ENCODE measurements at places on chromosomes 5 and 9. TPM values are rescaled to one million over a fixed set of nuclear protein-coding genes. Genes with fewer than 3 reads are reported as not detected.

Gene ACTBL2
- not detected for total RNA-seq

Gene HAVCR2
- 15.9 TPM for total RNA-seq

Gene AMACR
- total RNA-seq: 6.0 TPM

Gene THBS4
- 2.1 TPM for total RNA-seq

Gene AK8
- 0.21 TPM for total RNA-seq

Gene NR2F1
- total RNA-seq: not detected

Gene CEL
- 1.2 TPM for total RNA-seq

Gene PIGO
- total RNA-seq: 21.0 TPM

Gene STK32A
- total RNA-seq: not detected

Gene BRD3
- 39.2 TPM for total RNA-seq

- DNase-seq: no peak
These were observed 157.2 kb downstream of the CDH10 start for GRCh38 chr5:24487368-24488229.

DNA sequence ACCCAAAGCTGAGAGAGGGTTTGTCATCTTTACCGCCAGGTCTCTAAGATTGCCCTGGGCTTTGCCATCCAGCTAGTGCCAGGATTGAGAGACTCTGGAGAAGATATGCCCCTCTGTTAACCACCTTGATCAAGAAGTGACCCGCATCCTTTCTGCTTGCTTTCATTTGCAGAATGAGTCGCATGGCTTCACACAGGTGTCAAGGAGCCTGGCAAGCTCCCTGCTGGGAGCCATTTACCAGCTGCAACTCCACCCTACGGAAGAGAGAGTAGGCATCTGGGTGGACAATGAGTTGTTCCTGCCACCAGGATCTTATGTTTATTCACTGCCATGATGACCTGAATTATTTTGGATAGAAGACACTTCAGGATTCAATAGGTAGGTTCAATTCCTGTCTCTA, 43.0 kb downstream of the HSD17B3 start:
- no peak for DNase-seq

GRCh38 chr9:109241207-109241606, 74.2 kb upstream of the FRRS1L start:
- no peak for DNase-seq

- no peak for DNase-seq
These were observed 7.2 kb downstream of the NACC2 start for GRCh38 chr9:136087741-136088480.

- DNase-seq: no peak
These were observed 42.9 kb downstream of the OR2K2 start for GRCh38 chr9:111287127-111287526.

DNA sequence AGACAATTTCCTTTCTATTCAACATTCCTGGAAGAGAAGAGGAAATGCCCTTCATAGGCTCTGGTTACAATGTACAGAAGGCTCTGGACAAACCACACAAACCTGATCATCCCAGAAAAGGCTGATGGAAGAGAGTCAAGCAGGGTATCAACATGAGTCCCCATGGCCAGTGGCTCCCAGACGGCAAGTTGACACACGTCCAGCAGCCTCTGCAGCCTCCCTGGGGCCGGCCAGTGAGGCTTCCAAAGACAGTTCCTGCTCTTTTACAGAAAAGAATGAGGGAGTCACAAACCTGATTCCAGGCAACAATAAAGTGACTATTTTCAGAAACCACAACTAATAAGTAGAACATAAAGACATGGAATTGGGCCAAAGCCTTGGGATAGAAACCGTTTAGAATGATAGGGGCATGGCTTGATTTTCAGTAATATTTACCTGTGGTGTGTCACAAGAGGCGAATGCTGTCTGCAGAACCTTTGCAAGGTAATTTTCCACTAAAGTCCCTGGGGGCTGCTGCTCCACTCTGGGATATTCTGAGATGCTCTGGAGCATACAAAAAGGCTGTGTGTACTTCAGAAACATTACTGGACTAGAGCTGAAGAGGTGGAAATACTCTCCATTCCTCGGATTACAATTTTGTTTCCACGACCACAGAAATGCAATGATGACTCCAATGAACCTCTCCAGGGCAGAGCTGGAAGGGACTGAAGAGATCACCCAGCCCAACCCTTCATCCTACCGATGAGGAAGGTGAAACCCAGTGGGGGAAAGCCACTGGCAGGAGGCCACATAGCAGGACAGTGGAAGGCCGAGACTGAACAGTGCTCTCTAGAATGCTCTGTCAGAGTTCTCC, 10.4 kb downstream of the MED27 start:
- DNase-seq: no peak

- DNase-seq: no peak
These were observed 201.1 kb downstream of the EPB41L4A start for GRCh38 chr5:112217843-112218579.

GRCh38 chr5:177980743-177981151, 15.3 kb downstream of the PROP1 start:
- DNase-seq: no peak

GRCh38 chr5:143878430-143878829, 66.5 kb downstream of the HMHB1 start:
- no peak for DNase-seq

- DNase-seq: peak; percentile 71
These were observed 300.7 kb downstream of the MLLT3 start for GRCh38 chr9:20321423-20322082.

DNA sequence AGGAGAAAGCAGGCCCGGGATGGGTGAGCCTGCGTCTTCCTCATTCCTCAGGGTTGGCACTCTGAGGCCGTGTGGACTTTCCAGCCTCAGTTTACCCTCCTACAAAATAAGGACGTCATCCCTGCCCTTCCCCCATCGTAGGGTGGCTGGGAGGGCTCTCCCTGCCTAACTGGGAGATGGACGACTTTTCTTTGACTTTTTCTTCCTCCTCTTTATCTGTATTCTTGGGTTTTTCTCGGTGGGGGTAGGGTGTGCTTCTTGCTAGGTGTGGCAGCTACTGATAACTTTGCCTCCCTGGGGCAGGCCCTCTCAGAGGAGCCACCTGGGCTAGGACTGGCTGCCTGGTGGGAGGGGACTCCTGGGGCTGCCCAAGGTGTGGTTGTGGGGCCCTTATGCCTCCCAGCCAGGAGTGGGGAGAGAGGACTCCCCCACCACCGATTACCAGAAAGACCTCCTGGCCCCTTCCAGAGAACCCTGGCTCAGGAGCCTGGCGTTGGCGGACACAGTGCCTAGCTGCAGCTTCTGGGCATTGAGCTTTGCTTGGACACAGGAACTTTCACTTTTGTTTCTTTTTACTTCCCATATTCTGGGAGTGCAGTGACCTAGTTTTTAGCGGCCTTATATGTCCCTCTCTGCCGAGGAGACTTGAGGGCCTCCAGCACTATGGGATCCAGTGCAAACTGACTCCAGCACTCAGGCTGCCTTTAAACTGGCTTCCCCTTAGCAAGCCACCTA, 6.1 kb downstream of the GLIPR2 start:
- no peak for DNase-seq

DNA sequence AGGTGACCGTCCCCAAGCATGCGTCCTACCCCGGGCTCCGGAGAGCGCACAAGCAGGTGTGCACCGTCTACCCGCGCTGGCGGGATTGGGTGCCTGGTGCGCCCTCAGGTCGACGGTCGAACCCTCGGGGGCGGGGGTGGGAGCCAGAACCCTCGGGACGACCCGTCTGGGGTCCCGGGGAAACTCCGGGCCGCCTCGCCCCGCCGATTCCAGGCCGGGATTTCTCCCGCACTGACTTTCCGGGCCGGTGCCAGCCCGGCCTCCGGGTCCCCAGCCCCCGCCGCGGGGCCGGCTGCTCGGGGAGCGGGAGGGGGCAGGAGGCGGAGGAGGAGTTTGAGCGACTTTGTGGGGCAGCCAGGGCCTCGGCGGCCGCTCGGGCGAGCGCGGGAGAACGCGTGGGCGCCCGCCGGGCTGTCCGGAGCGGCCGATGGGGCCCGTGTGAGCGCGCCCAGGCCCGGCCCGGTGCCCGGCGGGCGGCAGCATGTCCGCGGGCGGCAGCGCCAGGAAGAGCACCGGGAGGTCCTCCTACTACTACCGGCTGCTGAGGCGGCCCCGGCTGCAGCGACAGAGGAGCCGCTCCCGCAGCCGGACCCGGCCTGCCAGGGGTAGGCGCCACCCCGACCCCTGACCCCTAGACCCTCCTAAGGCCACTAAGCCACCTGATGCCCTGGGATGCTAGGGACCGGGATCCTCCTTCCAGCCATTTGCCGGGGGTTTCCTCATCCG, at the start of gene DAB2IP:
DAB2IP (plus strand) TSS at position 340 of the 726 bp plus-strand sequence; CDS start at position 482, 142 bp downstream.
- DNase-seq: peak; percentile 27

DNA sequence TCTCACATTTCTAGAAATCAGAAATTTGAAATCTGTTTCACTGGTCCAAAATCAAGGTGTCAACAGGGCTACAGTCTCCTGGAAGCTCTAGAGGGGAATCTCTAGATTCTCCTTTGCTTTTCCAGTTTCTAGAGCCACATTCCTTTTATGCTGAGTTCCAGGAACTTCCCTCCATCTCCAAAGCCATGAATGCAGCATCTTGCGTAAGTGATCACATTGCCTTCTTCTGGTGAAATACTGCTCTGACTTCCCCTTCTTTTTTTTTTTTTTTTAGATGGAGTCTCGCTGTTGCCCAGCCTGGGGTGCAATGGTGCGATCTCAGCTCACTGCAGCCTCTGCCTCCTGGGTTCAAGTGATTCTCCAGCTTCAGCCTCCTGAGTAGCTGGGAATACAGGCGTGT, 23.8 kb downstream of the GDA start:
- DNase-seq: no peak

GRCh38 chr5:176736301-176736930, 73.9 kb upstream of the UNC5A start:
- DNase-seq: no peak

GRCh38 chr5:54148858-54149257, 161.5 kb downstream of the ARL15 start:
- DNase-seq: no peak

- DNase-seq: no peak
These were observed 194.4 kb upstream of the TLE4 start for GRCh38 chr9:79377339-79377855.

DNA sequence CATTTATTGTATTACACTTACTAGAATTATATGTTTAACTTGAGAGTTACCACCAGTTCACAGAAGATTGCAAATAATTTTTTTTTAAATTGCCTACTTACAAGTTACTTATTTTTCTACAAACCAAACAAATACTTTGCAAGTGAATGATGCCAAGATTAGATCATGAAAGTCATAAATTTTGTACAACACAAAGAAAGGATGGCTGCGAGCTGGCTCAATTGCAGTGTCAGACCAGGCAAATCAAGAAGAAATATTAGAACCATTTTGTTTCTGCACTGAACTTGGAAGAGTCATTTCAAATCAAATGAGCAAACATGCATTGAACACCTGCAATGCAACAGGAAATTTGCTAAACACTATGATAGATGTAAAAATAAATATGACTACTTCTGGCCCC, 97.3 kb downstream of the PLCXD3 start:
- no peak for DNase-seq

DNA sequence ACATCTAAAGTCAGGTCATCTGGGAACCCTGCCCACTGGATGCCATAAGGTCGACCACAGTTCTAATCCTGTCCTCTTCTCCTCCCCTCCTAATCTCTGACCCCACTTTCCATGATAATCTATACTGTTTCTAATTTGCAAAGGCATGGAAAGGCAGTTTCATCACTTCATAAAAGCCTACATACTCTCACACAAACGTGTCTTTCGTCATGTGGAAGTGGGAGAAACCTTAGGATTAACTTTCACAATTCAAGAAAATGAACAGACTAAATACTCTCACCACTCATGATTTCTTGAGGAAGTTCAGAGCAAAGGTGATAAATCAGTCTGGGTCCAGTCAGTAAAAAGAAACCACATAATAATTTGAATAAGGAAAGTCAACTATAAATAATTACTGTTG, 5.5 kb downstream of the FANCC start:
- no peak for DNase-seq

DNA sequence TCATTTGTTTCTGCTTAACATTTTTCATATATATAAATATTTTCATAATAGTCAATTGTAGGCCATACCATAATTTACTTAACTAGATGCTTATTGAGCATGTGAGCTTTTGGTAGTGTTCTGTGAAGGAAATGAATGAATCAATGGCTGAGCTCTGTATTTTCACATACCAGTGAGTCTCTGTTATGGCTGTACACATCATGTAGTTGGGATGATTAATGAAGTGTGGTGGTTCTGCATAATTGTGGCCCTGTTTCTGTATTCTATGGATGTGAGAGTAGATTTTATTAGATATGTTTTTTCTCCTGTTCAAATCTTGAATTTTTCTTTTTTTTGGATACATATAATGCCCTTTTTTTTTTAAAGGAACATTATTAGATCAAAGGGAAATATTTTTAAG, 56.2 kb downstream of the CTNNA1 start:
- DNase-seq: no peak

GRCh38 chr9:104144336-104144735, 50.2 kb downstream of the SMC2 start:
- DNase-seq: no peak

DNA sequence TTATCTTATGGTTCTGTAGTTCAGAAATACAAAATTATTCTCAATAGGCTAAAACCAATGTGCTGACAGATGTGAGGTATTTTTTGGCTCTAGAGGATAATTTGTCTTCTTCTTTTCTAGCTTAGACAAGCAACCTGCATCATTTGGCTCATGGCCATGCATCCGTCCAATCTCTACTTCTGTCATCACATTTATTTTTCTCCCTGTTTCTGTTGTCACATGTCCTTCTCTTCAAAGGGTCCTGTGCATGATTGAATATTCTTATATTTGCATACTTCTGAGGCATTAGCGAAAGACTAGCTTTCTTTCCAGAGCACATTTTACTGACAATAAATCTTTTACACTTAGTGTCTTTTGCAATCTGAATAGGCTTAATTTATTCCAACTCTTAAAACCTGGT, 564.7 kb downstream of the CDH10 start:
- DNase-seq: no peak

GRCh38 chr9:130352586-130353285, 87.2 kb downstream of the HMCN2 start:
- DNase-seq: no peak

DNA sequence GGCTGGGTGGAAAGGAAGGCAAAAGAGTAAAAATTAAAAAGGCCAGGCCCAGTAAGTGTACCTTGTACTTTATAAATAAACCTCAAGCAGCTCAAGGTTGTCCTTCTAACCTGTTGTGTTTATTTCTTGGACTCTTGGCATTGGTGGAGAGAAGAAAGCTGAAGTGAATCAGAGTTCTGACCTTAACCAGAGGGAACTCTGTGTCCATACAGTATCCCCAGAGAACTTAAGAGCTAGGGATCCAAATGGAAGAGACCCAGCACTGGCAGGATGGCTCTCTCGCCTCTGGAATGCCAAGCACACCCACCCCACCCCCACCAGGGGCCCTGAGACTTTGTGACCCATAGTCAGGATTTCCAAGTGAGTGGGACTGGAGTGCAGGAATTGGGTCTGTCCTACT, 14.2 kb downstream of the NUDT2 start:
- no peak for DNase-seq

- DNase-seq: no peak
These were observed 223.6 kb upstream of the KIF2A start for GRCh38 chr5:62082370-62082801.

GRCh38 chr9:33263131-33264002, 1.1 kb downstream of the BAG1 start:
- peak; percentile 49 for DNase-seq

- DNase-seq: no peak
These were observed 379.0 kb upstream of the GRAMD2B start for GRCh38 chr5:126044111-126044668.

- peak; percentile 93 for DNase-seq
These were observed 54.8 kb downstream of the CAMK4 start for GRCh38 chr5:111278858-111279504.
